ENCODE measurements at places on chromosomes 16 and 17. TPM values are rescaled to one million over a fixed set of nuclear protein-coding genes. Genes with fewer than 3 reads are reported as not detected.

ZNF385C gene
- total RNA-seq = not detected

ZNF830 gene
- 25.4 TPM for total RNA-seq

SDF2 gene
- total RNA-seq = 102 TPM

NPIPA2 gene
- total RNA-seq = 0.72 TPM

IRF8 gene
- total RNA-seq = 0.12 TPM

ADAD2 gene
- total RNA-seq = not detected

KRT35 gene
- total RNA-seq = not detected

MAF gene
- not detected for total RNA-seq

GNGT2 gene
- not detected for total RNA-seq

KRT37 gene
- not detected for total RNA-seq

CHST5 gene
- total RNA-seq = not detected

DNA sequence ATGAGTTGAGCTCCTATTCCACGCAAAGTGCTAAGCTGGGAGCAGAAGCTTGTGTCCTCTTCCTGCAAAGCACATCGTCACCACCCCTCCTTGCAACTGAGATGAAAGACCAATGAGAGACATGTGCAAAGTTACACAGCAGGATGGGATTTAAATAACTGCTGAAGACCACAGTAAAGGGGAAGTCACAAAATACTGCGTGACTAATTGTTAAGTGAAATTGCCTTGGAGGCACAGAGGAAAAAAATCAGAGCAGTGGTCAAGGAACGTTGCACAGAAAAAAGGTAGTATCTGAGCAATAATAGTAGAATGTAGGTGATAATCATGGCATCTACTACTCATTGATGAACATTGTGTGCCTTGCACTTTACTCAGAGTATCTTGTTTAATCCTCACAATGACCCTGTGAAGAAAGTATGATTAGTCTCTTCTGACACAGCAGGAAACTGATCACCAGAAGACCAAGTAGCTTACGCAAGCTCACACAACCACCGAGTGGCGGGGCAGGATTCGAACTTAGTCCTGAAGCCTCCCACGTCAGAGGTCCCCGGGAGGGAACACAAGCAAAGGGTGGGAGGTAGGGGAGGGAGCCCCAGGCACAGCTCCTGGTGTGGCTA is 15.4 kb upstream of the MYO18A start:
- no peak for DNase-seq

DNA sequence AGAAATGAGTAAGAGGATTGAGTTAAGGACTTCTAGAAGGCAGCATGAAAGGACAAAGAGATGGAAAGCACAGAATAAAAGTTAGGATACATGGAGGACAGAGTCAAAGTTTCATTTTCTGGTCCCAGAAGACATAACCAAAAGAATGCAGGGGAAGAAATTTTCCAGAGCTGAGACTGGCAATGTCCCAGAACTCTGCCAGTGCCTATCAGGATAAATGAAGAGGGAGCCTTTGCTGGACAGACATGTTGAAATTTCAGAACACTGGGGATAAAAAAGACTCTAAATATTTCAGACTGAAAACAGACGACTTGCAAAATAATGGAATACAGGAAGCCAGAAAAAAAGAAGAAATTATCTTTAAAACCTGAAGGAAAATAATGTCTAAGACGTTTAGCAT is 55.7 kb downstream of the NT5M start:
- DNase-seq = no peak

GRCh38 chr17:12094336-12094735 is 73.7 kb downstream of the MAP2K4 start:
- DNase-seq = no peak

- DNase-seq = no peak
Measured at GRCh38 chr17:77735566-77736198, 222.8 kb upstream of the TNRC6C start.

DNA sequence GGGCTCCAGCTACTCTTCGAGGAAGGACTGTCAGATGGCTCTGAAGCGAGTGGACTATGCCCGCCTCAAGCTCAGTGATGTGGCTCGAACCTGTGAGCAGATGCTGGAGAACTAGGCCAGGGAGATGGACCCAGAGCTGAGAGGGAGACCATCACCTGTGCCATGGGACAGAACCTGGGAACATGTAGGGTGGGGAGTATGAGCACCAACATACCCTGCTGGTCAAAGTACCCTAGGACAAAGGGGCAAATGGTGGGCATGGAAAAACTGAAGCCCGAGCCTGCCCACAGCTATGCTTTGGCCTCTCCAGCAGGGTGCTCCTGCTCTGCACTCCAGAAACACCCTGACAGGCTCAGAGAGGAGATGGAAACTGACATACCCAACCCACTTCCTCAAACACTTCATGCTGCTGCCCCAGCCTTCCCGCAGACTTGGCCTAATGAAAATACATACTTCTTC is 1.9 kb downstream of the MED11 start:
- no peak for DNase-seq

GRCh38 chr17:67420994-67421393 is 43.9 kb downstream of the PITPNC1 start:
- no peak for DNase-seq

DNA sequence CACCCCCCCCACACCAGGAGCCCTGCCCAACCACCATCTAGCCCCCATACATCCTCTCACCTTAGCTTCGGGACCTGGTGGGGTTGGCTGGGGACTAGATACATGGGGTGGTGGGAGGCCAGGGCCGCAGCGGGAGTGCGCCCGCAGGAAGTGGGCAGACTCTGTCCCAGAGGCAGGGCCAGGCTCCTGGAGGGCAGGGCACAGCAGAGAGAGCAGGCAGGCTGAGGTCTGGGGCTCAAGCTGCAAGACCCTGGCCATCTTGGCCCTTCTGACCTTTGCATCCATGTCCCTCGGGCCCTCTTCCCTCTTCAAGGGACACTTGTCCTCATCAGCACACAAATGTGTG is 2.7 kb downstream of the ENKD1 start:
- DNase-seq = no peak

- DNase-seq = no peak
Measured at GRCh38 chr16:21638573-21638975, 13.8 kb downstream of the IGSF6 start.

- no peak for DNase-seq
Measured at GRCh38 chr17:81922566-81923301, 4.8 kb upstream of the SIRT7 start.

DNA sequence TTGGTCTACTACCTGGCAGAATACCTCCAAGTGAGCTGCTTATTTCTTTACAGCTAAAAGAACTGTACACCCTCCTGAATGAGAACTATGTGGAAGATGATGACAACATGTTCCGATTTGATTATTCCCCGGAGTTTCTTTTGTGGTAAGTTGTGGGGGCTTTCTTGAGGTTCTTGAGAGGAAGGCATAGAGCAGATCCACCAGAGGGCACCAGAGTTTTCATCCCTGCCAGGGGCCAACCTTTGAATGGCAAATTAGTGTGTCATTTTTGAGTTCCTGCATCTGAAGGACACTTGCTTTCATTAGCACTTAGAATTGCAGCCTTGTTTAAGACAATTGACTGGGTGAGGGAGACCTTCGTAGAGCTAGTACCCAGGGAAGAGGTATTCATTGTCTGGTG is 35.0 kb downstream of the NMT1 start:
- no peak for DNase-seq

DNA sequence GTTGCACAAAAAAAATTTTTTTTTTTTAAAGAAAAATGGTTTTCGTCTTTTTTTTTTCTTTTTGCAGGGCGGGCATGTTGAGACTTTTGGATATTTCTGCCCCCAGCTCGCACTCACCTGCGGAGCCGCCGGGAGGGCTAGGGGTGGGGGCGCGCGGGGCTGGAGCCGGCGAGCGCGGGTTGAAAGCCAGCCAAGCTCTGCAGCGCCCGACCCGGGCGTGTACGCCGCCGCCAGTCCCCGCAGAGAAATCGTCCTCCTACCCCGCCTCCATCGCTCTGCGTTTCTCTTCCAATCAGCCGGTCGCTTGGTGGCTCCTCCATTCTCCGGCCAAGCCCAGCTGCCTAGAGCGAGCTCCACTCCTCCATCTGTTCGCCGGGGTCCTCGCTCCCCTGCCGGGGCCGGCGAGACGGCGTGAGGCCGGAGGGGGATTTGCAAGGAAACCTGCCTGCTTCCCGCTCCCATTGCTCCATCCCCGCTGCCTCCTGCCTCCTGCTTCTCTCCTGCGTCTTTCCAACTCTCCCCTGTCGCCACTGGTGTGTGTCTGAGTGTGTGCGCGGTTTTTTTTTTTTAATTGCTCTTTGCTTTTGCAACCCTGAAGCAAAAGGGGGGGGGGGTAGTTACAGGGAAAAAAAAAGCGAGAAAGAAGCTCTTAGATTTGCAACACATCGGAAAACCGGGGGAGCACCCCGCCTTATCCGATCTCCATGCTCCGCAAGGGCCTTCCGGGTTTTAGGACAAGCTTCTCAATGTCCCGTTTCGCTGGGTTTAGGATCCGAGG is 1.8 kb upstream of the UBTF start:
- peak; percentile 57 for DNase-seq

GRCh38 chr17:81841866-81842265 is 7.0 kb upstream of the PPP1R27 start:
- no peak for DNase-seq

- DNase-seq = no peak
Measured at GRCh38 chr17:78790552-78790951, 8.5 kb upstream of the CYTH1 start.

DNA sequence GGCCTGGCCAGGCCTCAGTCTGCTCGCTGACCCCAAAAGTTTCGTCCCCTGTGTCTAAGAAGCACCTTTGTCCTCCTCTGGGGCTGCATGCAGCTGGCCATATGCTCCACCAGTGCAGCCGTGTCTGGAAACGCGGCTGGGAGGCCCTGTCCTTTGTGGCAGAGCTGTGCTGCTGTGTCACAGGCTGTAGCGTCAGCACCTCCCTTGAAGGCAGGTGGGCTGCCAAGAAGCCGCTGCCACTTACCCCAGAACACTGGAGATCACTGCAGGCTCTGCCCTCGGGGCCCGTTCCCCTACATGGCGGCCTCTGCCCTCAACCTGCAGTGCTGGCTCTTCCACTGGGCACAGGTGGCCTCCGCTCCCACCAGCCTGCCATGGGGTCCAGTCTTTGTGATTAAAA is 15.7 kb upstream of the MC1R start:
- no peak for DNase-seq

DNA sequence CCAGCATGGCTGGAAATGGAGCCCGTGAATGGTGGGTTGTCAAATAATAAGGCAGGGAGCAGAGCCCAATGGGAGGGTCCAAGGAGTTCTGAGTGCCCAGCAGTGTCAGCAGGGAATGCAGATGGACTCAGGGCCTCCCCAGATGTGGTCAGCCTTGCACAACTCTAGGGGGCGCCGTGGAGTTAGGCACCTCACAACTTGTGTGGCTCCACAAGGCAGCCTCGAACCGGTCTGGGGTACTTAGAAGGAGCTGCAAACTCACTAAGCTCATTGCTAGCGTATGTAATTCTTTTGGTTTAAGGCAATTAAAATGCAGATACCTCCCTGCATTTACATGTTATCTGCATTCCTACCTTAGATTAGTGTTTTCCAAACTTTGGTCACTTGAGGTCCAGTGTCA is 18.1 kb downstream of the IRF8 start:
- no peak for DNase-seq

GRCh38 chr16:69191136-69191535 is 4.2 kb downstream of the SNTB2 start:
- no peak for DNase-seq

DNA sequence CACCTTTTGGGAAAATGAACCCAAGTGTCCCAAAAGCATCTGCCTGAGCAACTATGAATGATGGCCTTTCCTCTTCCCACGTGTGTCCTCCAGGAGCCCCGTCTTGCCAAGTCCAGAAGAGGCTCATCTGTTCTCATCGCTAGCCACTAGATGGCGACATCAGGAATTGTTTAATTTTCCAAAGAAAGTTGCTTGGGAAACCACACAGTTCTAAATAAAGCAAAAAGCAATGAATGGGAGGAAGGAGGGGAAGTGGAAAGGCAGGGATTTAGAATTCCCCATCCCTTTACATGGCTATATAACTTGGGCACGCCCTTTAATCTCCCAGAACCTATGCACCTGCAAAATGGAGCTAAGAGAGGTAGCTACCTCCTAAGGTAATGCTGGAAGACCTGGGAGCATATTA is 9.0 kb upstream of the CDH5 start:
- peak; percentile 82 for DNase-seq

DNA sequence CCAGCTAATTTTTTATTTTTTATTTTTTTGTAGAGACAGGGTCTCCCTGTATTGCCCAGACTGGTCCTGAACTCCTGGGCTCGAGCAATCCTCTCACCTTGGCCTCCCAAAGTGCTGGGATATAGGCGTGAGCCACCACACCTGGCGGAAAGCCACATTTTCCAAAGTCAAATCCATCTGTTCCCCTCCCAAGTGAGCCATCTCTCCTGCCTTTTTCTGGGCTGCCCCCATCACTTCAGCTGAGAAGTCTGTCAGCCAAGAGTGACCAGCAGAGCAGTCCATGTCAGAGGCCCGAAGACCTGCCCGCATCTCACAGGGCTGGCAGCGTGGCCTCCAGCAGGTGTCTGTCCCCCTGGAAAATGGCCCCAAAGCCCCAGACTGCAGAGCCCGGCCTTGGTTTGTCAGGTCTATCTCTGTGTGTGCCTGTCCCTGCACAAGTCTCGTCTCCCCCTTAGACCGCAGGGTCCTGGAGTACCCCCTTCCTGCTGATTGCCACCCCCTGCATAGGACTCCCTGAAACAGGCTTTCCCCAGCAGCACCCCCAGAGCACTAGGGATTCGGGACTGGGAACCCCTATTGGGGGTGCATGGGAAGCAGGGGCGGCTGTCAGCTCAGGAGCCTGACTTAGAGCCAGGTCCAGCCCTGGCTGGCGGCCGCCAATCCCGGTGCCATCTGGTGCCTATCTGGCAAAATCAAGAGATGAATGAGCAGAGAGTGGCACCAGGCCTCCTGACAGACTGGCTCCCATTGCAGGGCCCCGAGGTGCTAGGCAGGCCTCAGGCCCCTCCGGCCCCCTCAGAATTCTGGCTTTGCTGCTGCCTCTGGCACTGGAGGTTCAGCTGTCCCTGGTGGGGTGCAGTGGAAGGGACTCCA is 7.8 kb downstream of the TTYH2 start:
- no peak for DNase-seq

DNA sequence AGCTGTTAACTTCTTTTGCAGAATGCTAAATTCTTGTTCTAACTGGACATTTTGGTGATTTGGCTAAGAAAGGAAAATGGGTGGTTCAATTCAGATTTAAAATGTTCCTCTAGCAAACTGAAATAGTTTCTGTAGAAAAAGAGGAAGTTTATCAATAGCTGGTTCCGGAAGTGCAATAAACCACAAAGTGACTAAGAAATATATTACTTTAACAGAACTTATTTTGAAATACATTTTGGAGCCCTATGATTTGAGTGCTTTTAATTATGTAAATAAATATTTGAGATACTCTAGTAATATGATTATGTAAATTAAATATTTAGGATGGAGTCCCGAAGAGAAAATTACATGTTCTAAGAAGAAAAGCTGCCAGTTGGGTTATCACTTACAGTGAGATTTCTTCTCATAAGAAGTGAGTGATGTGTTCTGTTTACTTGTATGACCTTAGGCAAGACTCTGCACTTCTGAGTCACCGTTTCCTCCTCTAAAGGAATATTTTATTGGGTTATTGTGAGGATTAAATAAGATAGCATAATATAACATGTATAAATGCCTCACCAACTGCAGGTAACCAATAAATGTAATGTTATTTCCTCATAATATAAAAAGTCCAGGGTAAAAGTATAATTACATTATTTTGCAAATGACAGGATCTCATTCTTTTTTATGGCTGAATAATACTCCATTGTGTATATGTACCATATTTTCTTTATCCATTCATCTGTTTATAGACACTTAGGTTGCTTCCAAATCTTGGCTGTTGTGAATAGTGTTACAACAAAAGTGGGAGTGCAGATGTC is at the start of gene EVI2B:
Gene EVI2B, minus strand, starts transcription at position 73 of the 800 bp plus-strand sequence. CDS start 8,445 bp downstream, outside the sequence.
- DNase-seq = peak; percentile 69

Measured in A172 (cell line).